SHP77 (cell line): ENCODE measurements at places on chromosomes 12 and 14.

DNA sequence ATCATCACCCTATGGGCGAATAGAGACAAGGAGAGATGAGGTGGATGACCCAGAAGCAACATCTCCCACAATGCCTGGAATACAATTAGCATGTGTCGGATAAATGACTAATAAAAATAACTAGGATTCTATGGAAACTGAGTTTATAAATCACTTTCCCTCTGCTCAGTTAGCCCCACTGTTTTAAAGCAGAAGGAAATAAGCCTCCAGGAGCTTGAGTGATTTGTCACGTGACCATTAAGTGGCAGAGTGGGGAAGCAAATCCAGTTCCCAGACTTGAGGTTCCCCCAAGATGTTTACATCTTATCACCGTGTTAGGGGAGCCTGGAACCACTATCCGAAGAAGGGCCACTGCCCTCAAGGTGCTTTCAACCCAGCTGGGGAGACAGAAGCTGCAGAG is 136.5 kb upstream of the CCND2 start:
- DNase-seq: no peak

- DNase-seq: no peak
Measured at GRCh38 chr12:104427547-104427938, 29.2 kb upstream of the CHST11 start.

DNA sequence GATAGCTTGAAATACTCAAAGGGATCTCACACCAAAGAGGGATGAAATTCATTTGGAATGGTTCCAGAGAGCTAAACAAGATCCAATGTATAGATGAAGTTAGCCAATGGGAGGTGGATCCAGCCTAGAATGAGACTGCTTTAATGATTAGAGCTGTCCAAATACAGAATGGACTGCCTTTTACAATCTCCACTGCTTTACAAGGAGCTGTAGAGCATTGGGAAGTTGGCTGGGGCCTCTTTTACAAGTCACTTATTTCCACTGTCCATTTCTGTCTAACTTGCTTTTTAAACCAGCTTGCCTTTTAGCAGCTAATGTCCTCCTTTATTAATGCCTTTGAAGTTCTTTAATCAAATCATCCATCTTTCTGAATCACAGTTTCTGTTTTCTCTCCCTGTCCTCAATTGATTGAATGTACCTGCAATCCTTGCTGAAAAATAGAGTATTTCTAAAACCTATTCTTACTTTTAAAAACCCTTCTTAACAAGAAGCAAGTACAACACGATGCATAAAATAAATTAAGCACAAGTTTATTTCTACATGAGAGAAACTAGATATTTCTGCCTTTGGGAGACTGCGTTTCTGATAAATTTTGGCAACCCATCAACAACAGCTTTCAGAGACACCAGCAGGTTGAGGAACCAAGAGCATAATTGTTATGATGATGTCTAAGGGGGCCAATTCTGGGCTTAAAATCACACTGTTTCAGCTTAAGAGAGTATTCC is 3.4 kb upstream of the ATP2A2 start:
- no peak for DNase-seq

GRCh38 chr12:91347481-91348214 is 165.0 kb upstream of the DCN start:
- no peak for DNase-seq

DNA sequence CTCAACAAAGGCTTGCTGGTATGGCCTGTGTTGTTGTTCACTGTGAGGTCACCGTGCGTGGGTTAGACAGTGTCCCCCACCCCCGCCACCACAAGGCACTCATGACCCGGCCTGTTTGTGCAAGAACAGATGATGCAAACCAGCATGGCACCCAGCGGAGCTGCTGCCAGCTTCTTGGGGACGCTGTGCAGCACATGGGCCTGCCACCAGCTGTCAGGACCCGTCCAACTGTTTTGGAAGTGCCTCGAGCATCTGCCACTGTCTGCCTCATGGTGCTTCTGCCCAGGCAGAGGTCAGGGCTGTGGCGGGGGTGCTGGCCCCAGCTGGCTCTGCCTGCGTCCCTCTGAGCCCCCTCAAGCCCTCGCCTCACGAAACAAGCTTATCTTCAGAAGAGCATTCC is 1.5 kb downstream of the ASB2 start:
- DNase-seq: no peak

- no peak for DNase-seq
Measured at GRCh38 chr12:51923506-51924365, 16.4 kb downstream of the ACVRL1 start.

DNA sequence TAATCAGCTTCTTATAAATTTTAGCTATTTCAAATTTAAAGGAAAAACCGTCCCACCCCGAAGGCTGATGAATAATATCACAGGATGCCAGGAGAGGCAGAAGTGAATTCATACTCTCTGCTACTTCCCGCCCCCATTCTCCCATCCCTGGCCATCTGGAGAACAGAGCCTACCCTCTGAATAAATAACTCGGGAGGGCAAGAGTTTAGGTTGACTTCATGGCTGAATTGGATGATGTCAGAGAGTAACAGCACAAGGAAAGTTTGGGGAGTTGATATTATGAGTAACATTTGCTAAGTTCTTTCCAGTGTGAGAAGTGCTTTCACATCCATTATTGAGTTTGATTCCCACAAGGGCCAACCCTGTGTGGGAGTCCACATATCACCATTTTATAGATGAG is 241.6 kb downstream of the EGLN3 start:
- DNase-seq: no peak

- DNase-seq: no peak
Measured at GRCh38 chr14:29587761-29588470, 339.7 kb downstream of the PRKD1 start.
